ENCODE measurements at places on chromosomes 4 and X.

DNA sequence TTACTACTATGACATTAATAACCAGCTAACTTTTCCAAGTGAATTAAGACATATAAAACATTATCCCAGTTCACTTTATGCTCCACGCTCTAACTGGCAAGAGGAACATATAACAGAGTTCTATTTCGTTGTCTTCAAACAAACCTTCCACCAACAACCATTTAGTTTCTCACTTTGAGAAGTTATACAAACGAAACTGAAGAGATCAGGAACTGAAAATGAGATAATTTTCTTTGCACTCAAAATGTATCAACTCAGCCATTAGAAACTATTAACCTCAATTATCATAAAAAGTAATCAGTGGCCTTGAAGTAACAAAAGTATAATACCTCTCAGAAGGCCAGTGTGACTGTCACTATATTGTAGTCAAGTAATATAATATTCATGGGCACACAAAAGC, 70.1 kb downstream of the CHM start:
- DNase-seq = no peak

GRCh38 chr4:150510176-150510865, 71.6 kb upstream of the MAB21L2 start:
- DNase-seq = no peak

DNA sequence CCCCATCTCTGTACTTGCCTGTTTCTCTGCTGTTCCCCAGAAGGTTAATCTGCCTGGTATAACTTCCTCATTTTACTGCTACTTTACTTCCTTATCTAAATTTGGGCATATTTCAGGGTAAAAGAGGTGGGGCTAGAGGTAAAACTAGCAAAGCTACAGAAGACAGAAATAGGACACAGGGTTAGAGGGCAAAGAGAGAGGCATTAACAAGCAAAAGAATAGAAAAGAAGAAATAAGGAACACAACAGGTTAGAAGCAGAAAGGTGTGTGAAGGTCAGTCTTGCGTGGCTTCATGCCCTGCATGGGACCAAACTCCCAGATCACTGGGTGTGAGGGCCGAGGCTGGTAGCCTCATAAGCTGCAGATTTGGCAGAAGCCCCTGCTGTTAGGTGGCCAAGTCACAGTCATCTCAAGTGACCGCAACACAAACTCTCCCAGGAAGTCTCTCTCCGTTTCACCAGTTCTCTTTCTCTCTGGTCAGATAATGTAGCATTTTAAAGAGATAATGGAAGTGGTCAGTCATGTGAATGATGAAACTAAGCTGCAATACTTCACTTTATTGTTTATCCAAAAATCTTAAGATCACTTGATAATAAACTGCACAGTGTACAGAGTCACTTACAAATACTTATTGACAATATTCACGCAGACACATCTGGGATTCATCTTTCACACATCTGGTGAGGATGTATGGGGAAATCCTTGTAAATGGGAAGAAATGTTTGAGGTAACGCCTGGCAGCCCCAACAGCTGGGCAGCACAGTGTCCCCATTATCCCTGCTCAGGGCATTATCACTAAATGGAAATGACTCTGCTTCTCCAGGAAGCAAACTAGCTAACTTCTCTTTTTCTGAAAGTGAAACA, 16.4 kb downstream of the TMEM154 start:
- no peak for DNase-seq

GRCh38 chrX:68867458-68868112, 38.8 kb downstream of the EFNB1 start:
- no peak for DNase-seq
